ENCODE measurements at places on chromosomes 2 and 18.

DNA sequence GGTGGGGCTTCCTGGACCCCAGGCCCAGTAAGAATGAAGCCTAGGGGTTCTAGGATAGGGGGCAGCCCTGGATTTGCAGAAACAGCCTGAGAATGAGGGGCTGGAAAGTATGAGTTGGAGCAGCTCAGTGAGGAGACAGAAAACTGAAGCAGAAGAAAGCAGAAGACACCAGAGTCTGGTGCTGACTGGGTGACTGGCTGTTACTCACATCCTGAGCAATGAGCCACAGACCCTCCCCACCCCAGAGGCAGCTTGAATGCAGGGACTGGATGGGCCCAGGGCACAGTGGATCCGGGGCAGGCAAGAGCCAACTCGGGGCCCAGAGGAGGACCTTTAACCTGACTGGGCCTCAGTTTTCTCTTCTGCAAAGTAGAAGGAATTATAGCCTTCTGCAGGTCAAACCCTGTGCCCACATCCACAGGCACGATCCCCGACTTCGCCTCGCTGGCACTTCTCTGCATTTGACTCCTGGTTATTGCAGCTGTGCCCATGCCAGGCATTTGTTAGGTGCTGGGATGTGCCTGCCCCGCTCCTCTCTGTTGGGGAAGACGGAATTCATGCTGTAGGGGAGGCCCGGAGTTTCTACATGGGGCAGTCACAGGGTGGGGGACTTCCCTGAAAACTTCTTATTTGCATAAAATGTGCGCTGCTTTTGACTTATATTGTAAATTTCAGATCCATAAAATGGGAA is 8.5 kb downstream of the STEAP3 start:
- no peak for DNase-seq

DNA sequence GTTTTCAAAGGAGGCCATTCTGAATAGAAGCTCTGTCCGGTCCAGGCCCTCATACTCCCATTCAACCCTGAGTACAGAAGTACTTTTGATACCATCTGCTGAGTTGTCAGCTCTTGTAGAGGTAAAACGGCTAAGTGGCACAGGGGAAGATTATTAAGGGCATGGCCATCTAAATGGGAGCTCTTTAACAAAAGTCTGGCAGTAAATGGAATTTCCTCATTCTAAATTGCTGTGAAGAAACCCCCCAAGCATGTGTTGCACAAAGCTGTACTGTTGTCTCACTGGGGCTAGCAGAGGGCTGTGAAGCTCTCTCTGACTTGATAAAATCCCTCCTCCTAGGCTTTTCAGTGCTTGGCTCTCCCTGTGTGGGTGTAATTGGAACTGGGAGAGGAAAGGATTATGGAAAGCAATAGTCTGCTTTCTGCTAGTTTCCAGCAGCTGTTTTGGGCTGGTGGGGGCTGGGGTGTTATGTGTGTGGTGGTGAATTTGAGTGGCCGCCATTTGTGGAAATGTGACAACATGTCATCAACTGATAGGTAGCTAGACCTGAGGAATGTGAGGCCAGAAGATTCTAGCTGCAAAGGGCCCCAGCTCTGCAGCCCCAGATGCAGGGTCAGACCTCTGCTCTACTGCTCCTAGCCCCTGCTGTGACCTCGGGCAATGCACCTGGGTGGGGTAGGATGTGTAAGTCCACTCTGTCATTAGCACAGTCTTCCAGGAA is 65.1 kb downstream of the MAP4K4 start:
- no peak for DNase-seq

GRCh38 chr2:42196403-42197267 is 27.5 kb downstream of the EML4 start:
- peak; percentile 10 for DNase-seq

DNA sequence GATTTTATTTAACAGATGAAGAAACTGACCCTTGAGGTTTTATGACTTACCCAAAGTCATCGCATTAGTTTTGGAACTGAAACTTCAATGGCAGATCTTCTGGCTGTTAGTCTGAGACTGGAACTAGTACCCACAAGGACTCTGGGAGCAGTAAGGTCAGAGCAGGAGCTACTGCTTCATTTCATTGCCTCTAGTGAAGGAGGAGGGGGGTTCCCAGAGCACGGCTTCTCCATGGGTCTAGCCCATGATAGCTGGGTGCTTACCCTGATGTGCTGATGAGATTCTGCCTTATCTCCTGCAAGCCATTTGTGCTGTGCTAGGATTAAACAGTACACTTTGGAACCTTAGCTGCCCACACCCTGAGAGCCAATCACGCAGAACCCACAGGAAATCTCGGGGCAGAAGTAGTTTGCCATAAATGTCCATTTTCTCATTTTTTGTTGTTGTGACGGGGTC is 5.4 kb upstream of the RNASEH1 start:
- DNase-seq = no peak

GRCh38 chr2:150591496-150592285 is 104.2 kb upstream of the RND3 start:
- DNase-seq = no peak

DNA sequence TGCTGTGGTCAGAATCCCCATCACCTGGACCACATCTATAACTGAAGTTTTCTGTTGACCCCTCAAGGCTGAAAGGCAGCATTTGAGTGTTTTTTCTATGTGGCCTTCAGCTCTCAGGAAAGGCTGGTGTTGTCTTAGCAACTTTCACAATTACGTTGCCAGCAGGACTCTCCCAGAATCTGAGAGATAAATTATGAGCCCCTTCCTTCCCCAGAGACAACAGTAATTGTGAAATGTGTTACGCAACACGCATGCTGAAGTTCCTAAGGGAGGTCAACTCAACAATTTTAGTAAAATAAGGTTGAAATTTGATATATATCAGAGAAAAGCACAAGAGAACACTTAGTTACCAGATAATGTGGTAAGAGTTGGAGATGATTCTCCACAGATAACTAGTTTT is 216.5 kb upstream of the SLC8A1 start:
- DNase-seq = no peak

DNA sequence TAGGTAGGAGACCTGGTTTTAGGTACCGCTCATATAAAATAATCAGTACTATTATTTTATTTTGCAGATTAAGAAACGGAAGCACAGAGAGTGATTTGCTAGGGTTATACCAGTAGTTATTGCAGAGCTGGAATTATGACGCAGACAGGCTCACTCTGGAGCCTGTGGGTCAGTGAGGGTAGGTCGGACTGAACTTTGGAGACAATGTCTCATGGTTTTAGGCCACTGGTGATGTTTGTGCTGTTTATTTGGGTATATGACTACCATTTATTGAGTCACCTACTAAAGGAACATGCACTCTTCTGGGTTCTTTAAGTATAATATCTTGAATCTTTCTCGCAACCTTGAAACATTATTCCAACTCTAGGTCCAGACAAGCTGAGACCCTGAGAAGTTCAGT is 33.5 kb upstream of the IL1R1 start:
- no peak for DNase-seq

DNA sequence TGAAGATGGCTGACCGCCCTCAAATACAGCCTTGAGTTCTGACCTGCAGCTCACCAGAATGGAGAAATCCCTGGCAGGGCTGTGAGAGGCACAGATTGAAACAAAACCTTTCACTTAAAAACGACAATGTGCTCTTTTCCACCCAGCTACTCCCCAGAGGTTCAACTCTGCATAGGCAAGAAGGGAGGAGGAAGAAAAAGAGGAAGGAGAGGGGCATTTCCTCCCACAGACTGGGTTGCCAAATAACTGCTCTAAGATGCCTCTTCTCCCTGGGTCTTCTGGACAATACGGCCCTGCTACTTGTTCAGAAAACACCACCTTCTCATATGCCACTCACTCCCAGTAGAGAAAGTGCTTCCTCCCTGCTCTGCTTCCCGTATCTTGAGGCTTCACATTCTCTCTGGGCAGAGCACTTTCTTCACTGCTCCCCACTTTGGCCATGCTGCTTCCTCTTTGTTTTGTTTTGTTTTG is 136.4 kb upstream of the SLC1A4 start:
- no peak for DNase-seq

DNA sequence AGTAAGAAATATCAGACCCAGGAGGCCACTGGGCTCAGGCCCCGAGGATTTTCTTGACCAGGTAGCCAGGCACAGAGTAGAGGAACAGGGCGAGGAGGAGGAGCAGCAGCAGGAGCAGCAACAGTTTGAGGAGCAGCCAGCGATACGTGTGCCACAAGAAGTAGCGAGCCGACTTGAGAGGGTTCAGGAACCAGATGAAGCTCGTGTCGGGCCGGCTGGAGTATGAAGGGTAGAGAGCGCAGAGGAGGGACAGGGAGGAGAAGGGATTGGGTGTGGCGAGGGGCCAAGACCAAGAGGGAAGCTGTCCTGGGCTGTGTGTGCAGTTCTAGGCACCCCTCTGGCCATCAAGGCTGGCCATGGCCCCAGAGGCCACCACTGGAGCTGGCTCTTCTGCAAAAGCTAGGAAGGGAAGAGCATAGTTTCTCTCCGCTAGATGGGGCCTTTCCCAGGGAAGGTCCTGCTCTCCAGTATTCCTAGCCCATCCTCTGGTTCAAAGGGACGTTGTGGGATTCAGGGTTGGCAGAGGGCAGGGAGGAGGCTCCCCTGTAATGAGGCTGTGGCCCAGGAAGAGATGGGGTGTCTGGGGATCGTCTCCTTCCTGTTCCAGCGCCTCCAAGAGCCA is 17.8 kb downstream of the OTOF start:
- DNase-seq = no peak

- no peak for DNase-seq
These were observed 62.9 kb upstream of the BZW1 start for GRCh38 chr2:200748779-200749178.

DNA sequence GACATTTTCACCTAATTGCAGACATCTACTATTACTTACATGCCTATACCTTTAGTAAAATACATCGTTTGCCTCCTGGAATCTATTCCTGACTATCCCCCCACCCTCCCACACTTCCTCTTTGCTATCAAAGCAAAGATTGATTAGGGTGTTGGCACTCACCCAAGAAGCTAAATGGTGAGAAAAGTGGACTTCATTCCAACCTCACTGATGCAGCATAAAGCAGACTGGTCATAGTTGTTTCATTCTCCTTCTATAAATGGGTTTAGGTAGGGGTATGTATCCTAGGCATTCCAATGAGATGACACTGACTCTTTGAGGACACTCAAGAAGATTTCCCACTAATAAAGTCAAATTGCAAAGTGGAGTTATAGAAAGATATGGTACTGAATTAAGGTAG is 97.4 kb downstream of the LRP1B start:
- no peak for DNase-seq

DNA sequence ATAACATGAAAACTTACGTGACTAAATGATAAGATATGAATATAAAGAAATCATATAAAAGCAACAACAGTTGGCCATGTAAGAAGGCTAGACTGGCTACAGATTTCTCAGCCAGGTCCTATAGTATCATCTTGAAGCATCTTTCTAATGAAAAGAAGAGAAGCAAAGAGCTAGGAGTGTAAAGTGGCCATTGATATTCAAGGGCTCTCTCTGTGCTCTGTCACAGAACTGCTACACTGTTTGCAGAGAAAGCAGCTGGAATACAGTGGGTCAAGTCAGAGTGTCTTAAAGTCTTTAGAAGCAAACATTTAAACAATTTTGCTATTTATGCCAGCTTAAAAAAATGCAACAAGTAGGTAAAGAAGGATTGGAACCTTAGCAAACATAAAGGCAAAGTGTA is 118.8 kb downstream of the SCN9A start:
- DNase-seq = no peak

- no peak for DNase-seq
These were observed 28.5 kb downstream of the TMEM131 start for GRCh38 chr2:97967216-97967592.

GRCh38 chr2:239235311-239235710 is 165.5 kb downstream of the HDAC4 start:
- no peak for DNase-seq

DNA sequence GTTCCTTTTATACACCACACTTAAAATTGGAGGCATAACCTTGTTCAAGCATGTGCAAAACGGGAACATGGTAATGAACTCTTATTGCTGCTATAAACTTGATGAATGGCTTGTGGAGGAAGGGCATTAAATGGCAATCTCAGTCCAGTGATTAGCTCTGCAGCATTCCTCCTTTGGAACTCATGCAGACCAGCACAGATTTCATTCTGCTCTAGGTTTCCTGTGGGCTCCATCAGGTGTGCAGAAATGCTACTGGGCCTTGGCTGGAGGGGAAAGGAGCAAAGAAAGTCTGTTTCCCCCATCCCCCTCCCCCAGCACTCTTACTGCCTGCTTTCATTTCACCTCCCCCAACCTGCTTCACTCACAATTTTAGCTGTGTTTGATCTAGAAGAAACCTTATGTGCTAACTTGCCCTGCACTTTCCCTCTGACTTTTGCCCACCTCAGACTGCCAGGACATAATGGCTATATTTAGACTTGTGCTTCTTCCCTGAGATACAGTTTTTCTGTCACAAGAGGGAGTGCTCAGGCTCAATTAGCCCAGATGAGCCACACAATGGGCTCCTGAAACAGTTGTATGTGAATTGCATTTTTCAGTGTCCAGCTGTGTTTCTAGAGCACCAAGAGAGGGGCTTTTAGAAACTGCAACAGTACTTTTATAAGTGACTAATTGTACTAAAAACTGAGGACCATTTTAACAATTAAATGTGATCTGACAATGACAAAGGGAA is 109.8 kb downstream of the FSHR start:
- no peak for DNase-seq

GRCh38 chr2:96404446-96405373 is 69.1 kb downstream of the NCAPH start:
- DNase-seq = no peak

- no peak for DNase-seq
These were observed 1.6 kb upstream of the STK17B start for GRCh38 chr2:196172951-196173350.

DNA sequence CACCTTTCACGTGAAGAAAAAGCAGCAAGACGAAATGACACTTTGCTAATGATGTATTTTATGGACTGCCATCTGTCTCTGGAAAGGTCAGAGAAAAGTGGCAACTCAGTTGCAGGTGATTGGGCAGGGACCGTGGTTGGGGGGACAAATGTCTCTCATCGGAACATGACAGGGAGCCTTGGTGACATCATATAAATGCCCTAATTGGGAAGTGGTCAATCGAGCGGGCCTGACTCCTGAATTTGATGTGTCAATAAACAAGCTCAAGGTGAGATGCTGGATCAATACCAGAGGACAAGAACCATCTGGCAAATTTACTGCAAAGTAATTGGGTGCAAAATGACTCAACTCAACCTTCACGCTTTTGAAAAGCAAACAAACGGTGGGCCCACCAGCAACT is 151.9 kb upstream of the SKOR2 start:
- DNase-seq = no peak

GRCh38 chr2:204720874-204721273 is 175.6 kb downstream of the PARD3B start:
- no peak for DNase-seq

GRCh38 chr2:45046786-45047185 is 37.5 kb upstream of the SIX2 start:
- no peak for DNase-seq

Data from effector memory CD4-positive, alpha-beta T cell (primary cell).